Activated T-helper 2 cell treated with anti-CD3 and anti-CD28 coated beads, Interferon-gamma antibody, Interleukin-2, Interleukin-4, amounts not matched to agents 10 μg/mL and 5 μg/mL and 100 μg/mL, durations not matched to agents 14 hours and 24 hours and 36 hours (primary cell): ENCODE measurements at places on chromosomes 7 and 10.

DNA sequence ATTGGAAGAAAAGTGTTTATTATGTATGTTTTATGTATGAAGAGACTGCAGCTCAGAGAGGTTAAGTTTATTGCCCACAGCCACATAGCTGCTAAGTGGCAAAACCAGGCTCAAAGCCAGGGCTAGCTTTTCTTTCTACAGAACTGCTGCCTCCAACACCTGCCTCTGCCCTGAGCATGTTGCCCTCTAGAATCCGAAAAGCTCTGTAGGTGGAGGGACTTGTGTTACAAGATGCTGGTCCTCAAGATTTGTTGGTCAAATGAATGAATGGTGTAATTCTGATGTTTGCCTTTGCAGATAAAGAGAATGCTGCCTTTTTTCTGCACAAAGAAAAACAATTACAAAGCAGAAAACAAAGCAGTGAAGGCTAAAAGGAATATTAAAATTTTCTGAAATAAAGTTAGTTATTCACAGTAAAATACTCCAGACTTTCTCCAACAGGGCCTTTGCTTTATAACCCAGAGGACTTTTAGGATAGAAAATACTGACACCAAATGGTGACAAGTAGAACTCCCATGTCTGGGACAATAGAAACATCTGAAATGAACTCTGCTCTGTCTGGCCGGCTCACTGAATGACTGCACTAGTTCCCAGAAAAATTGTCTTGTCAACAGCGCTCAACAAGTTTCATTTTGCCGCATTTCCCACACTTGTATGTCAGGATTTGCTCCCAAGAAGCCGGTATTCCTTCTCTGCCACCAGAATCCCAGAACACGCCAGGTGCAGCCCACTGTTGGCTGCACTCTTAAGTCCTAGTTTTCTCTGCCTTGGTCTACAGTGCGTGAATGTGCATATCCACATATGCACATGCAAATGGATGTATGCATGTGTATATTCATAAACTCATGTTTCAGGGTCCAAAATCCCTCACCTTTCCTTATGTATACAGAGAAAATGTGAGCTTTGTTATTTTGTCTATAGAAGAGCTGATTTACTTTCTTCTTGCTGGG is 11.0 kb upstream of the DNTT start:
- peaks cover 15% of the 10 kb centered on the region for H3K4me1 ChIP-seq
- no peaks in the 10 kb centered on the region for H3K36me3 ChIP-seq
- no peak for DNase-seq
- no peak overlapping the region for H3K4me3 ChIP-seq

DNA sequence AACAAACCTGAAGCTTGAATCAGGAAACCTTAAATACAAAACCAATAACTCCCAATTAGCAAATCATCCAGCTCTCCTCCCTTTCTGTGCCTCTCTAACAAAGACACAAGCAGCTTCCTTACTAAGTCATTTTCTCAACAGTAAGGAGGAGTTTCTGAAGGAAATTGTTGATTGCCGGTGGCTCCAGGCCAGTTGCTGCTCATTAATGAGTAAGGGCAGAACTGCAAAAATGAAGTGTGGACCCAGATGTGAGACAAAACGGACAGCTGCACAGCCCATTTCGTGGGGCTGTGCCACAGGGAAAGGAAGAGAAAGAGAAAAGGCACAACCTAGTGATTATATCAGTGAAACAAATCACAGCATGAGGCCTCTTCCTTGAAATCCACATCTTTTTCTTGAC is 42.8 kb upstream of the RHOBTB1 start:
- H3K27me3 ChIP-seq: peaks cover 6% of the 10 kb centered on the region
- no peak for DNase-seq
- no peak overlapping the region for H3K27ac ChIP-seq
- no peaks in the 10 kb centered on the region for H3K36me3 ChIP-seq

DNA sequence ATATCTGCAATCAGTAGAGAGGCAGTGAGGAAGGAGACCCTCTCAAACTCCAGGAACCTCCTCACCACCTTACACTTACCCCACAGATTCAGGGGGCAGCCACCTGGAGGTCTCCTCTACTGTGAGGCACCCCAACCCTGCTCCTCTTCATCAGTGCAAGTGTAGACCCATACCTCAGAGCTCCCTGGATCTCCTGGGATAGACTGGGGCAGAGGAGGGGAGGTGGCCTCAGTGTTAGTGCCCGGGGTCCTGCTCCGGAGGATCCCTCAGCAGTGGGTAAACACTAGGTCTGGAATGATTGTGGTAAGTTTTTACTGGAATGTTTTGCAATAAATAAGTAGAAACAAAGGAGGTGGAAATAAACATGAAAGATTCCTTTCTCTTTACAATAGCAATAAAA is 31.1 kb downstream of the ANTXRL start:
- H3K27ac ChIP-seq: no peak overlapping the region
- H3K36me3 ChIP-seq: no peaks in the 10 kb centered on the region
- H3K4me1 ChIP-seq: no peaks in the 10 kb centered on the region
- H3K27me3 ChIP-seq: peaks cover 10% of the 10 kb centered on the region

GRCh38 chr7:18265611-18266281 is 229.8 kb upstream of the HDAC9 start:
- no peak overlapping the region for H3K27ac ChIP-seq
- no peaks in the 10 kb centered on the region for H3K4me1 ChIP-seq
- no peaks in the 10 kb centered on the region for H3K27me3 ChIP-seq
- no peak overlapping the region for H3K4me3 ChIP-seq

DNA sequence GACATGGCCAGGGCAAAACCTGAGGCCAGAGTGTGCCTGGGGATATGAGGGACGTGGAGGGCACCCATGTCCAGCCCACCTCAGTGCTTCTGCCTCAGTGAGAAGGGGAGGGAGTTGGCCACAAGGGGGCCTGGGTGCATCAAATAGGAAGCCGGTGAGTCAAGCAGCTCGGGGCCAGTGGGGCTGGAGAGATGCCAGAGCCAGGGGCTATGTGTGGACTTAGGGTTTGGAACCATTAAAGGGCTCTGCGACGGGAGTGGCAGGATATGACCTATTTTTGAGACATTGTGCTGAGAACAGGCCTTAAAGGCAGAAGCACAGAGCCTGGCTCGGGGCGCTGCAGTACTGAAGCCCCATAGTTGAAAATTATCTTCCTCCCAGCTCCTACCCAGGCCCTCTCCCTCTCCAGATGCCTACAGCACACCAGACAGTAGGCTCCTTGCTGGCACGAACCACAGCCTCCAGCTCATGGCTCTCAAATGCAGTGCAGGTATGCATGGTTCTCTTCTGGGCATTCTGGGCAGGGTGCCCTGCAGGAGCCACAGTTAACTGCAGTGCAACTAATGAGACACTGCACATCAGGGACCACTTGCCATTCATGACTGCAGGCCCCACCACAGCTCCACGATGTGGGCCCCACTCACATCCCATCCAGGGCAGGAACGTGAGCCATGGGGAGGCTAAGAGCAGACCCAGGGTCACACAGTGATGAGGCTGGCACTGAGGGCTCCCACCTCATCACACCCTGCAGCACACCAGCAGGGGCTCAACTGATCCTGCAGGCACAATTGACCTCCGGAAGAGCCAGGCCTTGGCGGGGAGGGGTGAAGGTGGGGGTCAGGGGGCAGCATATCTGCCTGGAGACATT is 7.2 kb upstream of the PGAM2 start:
- no peaks in the 10 kb centered on the region for H3K27me3 ChIP-seq
- no peak overlapping the region for H3K4me3 ChIP-seq
- peaks cover 8% of the 10 kb centered on the region for H3K4me1 ChIP-seq
